Right lobe of liver (tissue), 6 donors: ENCODE measurements at places on chromosomes 3 and 15. TPM values are rescaled to one million over a fixed set of nuclear protein-coding genes. Genes with fewer than 3 reads are reported as not detected.

The GOLGA8S gene
- total RNA-seq, result 0.22 TPM

DNA sequence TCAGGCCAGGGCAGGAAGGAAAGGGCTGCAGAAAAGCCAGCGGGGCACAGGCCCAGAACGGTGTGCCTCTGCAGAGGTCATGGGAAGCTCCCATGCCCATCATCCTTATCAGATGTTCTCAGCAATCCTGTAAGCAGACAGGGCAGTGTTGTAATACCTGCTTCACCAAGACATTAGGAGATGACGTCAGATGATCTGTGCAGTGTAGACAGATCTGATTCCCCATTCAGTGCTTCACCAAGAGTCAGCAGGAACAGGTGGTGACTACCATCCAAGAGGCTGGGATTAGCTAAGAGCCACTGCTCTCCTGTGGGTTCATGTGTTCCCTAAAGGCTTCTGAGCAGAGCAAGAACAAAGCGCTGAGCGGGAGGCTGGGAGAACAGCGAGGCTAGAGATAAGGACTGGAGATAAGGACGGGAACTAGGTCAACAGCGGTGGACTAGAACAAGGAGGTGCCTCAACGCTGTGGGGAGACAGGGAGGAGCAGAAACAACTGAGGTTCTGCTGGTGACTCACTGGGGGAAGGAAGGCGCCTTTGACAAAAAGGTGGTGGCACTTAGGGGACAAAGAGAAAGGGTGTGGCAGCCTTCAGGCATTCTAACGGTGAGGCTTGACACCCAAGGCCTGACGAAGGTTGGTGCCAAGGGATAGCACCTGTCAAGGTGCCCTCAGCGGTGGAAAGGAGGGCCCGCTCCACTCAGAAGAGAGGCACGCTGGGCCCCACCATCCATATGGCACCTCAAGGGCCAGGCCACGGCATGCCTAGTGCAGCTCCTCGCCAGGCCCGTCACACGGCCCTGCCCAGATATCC lies 28.4 kb downstream of the CCDC12 start:
- DNase-seq, result peak; percentile 62

DNA sequence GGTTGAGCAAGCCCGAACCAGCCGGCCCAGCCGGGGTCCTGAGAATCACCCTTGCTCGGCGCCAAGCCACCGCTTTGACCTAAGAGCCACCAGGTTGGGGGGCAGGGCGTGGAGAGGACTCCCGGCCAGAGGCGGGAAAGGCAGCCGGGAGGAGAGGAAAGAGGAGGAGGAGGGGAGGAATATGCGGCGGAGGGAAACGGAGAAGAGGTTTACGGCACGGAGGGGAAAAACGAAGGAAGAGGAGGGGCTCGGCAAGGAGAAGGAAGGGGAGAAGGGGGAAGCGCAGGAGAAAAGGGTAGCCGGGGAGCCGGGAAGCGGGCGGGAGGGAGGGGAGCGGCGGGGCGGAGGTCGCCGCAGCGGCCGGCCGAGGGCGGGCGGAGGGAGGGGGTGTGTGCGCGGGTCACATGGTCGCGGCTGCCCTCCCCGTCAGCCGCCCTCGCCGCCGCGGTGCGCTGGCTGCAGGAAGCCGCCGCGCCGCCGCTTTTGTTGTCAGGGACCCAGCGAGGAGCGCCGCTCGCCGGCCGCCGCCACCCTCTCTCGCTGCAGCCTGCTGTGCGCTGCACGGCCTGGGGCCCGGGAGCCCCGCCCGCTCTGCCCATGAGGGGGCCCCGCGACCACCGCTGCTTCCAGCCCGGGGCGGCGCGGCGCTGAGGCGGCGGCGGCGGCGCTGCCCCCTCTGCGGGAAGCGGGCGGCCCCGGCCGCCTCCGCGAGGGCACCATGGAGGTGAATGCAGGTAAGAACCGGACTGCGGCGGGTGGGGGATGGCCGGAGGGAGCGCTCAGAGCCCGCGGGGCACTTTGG lies at the start of gene NR1D2:
Gene NR1D2, plus strand, starts transcription at position 426 of the 802 bp plus-strand sequence. Its CDS starts 293 bp downstream, at position 719.
- peak; percentile 91 for DNase-seq

The ATP10A gene
- 0.15 TPM for total RNA-seq

- DNase-seq, result no peak
Observed at GRCh38 chr3:77906102-77906709, 866.3 kb downstream of the ROBO2 start.

- DNase-seq, result no peak
Observed at GRCh38 chr3:13574083-13574797, 25.3 kb downstream of the FBLN2 start.

DNA sequence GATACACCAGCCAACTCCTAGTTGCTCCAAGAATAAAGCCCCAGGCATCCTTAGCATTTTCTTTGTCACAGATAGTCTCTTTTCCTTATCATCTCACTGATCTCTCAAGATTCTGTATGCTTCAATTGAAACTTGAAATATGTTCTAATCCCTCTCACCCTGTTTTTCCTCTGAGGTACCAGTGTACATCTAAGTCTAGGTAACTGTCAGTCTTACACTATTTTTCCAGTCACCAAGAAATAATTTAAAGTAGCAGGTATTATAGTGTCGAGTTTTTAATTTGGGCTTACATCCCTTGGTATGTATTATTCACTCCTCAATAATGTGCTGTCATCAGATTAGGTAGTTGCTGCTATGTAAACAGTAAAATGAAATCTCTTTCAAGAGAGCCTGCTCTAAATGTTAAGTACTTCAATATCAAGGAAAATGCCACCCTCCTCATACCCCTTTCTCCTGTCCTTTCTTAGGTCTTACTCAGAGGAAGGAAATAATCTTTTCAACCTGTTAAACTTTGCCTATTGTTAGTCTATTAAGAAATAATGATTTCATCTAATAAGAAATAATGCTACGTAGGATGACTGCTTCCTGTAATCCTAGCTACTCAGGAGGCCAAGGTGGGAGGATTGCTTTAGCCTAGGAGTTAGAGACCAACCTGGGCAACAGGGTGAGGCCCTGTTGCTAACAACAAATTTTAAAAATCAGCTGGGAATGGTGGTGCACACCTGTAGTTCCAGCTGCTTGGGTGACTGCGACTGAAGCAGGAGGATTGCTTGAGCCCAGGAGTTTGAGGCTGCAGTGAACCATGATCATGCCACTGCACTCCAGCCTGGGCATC lies 39.8 kb downstream of the TSC22D2 start:
- DNase-seq, result no peak

The SSUH2 gene
- total RNA-seq, result 2.0 TPM

- DNase-seq, result no peak
Observed at GRCh38 chr3:9619180-9619579, 30.1 kb upstream of the MTMR14 start.

GRCh38 chr3:152226176-152226575 lies 42.6 kb upstream of the MBNL1 start:
- no peak for DNase-seq

- no peak for DNase-seq
Observed at GRCh38 chr3:124995460-124995994, 60.3 kb downstream of the HEG1 start.

GRCh38 chr3:191290311-191291025 lies 38.7 kb upstream of the CCDC50 start:
- no peak for DNase-seq

DNA sequence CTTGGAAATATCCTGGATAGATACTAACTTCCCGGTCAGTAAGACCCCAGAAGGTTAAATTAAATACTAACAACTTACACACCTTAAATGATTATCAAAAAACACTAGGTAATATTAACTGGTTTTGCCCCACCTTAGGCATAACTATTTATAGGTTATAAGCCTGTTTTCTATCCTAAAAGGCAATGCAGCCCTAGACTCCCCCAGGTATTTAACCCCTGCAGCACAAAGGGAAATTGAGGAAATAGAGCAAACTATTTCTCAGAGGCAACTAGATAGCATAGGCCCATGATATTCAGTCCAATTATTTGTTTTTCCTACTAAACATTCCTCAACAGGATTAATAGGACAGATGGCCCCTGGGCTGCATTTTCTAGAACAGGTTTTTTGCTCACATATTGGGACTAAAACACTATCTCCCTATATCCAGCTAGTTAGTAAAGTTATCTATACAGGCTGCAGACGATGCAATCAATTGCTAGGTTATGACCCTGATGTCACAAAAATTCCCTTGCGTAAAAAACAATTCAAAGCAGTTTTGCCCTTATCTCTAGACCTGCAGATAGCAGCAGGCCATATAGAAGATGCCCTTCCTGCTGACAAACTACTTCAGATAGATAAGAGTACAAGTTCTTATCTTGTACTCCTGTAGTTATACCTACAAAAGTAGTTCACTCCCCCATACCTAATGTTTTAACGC lies 221.3 kb downstream of the DTWD1 start:
- DNase-seq, result no peak

- DNase-seq, result no peak
Observed at GRCh38 chr15:83289160-83289559, 4.7 kb upstream of the BNC1 start.

The SAXO2 gene
- 0.14 TPM for total RNA-seq

DNA sequence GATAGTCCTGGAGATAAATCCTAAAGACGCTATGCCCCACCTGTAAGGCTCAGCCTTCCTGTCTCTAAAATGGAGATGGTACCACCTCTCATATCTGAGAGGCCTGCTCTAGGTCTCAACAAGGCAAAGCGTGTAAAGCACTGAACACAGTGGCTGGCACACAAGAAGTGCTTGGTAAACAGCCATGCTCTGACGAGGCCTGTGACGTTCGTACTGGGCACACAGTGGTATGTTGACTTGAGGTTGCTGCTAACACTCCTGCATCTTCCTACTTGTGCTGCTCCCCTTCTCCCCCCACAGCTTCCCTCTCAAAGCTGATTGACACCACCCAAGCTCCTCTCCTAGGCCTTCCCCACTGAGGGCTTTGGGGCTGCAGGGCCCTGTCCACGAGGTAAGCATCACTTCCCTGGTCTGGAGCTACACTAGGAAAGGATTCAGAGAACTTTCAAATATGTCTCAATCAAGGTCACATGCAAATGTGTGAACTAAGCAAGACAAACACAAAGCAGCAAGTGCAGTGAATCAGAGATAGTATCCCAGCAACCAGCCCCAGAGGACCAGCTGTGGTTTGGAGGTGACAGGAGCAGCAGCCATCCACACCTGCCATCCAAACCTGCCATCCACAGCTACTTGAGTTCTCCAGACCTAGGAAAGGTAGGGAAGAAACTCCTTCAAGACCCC lies 177.5 kb downstream of the STT3B start:
- no peak for DNase-seq

- no peak for DNase-seq
Observed at GRCh38 chr3:63872135-63872924, 8.7 kb downstream of the ATXN7 start.

DNA sequence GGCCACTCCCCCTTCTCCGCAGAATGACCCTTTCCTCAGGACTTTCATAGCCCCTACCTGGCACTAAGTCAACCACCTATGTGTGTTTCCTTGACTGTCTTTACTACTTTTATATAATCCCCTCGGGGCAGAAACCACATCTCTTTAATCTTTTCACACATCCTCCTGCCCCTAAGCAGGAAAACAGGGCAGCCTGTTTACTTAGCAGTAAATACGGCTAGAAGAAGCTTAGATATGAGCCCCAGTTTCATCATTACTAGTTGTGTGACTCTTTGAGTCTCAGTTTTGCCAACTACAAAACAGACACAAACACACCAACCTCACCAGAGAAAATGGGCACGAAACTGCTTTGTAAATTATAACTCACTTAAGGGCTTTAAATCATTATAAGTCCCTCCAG lies 98.3 kb downstream of the CYP19A1 start:
- DNase-seq, result no peak

The GABRB3 gene
- total RNA-seq, result 0.49 TPM

GRCh38 chr3:117874904-117875874 lies 1159.5 kb downstream of the IGSF11 start:
- no peak for DNase-seq

DNA sequence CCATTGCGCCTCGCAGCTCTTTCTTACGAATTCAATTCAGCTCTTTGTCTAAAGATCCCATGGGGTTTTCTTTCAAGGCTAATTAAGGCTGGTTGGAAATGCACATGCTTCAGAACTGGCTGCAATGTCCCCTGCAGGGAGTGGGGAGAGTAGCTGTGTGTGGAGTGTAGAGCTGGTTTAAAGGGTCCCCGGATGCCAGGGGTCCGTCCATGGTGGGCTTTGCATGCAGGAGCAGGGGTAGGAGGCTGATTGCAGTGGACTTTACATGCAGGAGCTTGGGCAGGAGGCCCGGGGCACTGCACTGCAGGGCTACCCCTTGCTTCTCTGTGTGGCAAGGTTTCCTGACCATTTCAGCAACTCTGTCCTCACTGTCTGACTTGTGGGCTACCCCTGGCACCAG lies 261.6 kb upstream of the LYSMD4 start:
- DNase-seq, result no peak
